Right kidney (tissue), 9 donors: ENCODE measurements at places on chromosomes 11 and 22.

GRCh38 chr11:82930229-82930628, 28.7 kb downstream of the DDIAS start:
- DNase-seq: no peak

GRCh38 chr11:46064221-46064620, 57.0 kb downstream of the PHF21A start:
- no peak for DNase-seq

DNA sequence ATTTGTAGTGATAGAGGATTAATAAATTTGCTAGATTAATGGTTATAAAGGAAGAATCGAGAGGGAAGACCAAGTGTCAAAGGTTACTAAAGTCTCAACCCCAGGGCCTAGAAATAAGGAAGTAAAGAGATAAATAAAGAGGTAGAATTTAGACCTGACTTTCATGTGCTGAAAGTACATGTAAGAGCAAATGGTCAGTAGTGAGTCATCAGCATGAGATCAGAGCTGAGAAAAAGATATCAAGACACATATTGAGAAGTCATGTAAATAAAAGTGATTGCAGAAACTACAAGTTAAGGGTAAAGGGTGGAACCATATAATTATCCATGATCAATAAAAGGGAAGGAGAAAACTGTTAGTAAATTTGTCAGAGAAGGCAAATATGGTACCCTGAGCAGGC, 1.4 kb upstream of the OR8B8 start:
- no peak for DNase-seq

DNA sequence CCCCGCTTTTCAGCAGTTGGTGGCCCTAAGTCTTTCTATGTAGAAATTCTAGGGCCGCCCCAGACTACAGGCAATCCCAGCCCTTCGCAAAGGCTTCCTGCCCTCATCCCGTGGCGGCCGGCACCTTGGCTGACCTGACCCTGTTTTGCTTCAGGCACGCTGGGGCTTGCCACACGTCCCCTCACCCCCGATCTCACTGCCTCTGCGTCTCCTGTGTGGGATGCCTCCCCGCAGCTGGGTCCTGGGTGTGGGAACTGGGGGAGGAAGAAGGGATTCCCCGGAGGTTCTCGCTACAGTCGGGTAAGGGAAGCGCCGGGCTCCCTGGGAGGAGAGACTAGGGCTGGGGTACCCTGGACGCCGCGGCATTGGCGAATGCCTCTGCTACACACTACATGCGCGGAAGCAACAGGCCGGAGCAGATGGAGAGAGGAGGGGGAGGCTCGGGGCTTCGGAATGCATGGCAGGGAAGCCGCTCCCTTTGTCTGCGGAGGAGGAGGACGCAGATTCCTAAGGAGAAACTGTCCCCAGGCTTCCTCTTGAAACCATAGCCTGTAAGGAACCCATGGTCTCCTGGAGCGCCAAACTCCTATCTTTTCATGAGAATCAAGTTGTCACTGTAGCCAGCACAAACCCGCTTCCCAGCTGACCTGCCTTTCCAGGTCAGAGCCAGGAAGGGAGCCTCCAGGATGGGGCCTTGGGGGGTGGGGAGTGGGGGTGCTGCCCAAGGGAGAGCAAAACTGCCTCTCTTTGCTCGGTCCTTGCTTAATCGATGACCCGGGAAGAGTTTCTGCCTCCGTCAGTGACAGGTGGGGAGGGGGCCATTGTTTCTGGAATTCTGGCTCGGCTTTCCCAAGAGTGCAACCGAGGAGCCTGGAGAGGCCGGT, 1.4 kb downstream of the DTX4 start:
- peak; percentile 81 for DNase-seq

GRCh38 chr11:1854132-1854948, 1.5 kb downstream of the LSP1 start:
- no peak for DNase-seq

- no peak for DNase-seq
These were observed 60.1 kb upstream of the CLTCL1 start for GRCh38 chr22:19351604-19352003.

DNA sequence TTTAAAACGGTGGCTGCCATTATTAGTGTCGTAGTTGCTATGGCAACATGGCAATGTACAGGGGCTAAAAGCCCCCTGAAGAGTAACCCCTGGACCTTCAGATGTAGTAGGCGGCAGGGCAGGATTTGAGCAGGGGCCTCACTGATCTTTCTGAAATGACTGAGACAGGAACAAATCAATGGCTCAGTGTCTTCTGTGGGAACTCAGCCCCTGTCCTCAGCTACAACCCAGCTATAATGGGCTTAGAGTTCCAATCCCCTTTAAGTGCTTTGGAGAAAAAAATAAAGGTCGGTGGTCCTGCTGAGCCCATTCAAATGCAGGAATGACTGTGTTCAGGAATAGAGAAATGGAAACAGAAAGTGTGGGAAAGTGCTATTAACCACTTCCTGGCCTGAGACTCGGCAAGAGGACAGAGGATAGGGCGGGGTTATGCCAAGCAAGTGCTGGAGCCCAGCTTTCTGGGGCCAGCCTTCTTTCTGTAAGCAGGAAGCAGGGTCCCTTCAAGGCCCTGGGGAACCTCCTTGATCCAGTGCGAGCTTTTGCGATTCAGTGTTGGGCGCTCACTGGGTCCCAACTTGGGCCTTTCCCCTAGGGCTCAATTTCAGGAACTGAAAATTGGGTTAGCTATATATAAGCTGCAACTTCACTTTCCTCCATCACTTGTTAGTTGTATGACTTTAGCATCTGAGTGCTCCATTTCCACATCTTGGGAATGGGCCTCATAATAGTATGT, 6.1 kb upstream of the CD82 start:
- no peak for DNase-seq

DNA sequence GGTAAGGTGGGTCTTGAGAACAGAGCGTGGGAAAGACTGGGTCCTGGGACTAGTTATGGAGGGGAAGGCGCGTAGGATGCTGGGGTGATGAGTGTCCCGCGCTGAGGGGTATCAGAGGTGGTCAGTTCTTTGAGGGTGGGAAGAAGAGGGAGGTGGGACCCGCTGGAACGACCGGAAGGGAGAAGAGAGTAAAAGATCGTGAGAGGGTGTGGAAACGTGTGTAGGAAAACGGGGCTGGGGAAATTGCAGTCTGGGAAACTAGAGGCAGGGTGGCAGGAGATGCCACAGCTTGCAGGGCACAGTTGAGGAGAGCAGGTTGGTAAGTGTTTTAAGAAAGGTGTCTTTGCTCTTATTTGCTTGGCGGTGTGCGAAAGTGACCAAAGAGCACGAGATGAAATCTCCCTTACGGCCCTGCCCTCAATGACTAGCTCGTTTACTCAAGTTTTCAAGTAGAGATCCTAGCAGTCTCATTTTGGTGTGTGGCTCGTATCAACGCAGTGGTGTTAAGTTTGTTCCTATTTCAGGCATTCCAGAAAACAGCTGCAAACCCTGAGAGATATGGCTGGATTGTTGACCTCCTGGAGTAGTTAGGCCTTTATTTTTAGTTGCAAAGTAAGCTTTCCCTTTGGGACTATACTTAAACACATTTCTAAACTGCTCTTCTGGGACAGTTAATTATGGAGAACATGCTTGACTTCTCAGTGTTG, 615 bp downstream of the STT3A start:
- DNase-seq: no peak

DNA sequence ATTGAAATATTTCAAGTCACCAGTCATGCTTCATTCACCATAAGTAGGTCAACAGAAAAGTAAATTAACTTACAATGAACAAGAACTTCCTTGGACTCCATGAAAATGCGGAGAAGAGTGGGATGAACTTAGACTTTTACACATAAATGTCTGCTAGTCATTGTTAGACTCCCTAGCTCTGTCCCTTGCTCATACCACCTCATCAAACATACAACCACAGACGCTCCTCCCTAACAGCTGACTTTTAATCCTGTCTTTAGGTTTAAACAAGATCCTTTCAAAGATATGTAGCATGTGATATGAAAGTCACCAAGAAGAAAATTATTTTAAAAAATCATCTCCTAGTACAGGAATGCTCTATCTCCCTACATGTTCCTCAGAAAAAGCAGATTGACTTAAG, 248.1 kb downstream of the DLG2 start:
- DNase-seq: no peak

DNA sequence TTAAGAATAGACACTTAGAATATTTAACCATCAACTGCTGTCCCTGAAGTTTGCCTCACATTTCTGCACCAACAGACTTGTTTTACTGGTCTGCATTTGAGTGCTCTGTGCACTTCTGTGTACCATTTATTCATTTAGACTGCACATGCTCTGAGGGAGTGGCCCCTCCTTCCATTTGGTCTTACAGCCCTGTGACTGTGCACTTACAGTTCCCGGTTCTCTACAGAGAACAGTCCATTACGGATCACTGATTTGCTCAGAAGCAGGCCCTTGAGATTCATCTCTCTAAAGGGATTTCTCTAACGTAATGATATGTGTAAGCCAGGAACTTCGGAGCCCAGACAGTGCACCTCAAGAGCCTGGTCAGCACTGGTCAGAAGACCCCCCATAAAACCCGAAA, 247.3 kb upstream of the BLID start:
- DNase-seq: no peak

GRCh38 chr22:31223786-31224191, 11.7 kb downstream of the LIMK2 start:
- DNase-seq: no peak

GRCh38 chr11:20000351-20001134, 159.7 kb downstream of the DBX1 start:
- no peak for DNase-seq

- no peak for DNase-seq
These were observed 17.1 kb downstream of the PCF11 start for GRCh38 chr11:83174008-83174407.

- no peak for DNase-seq
These were observed 117.8 kb downstream of the C11orf91 start for GRCh38 chr11:33582636-33583325.

- no peak for DNase-seq
These were observed 74.8 kb upstream of the SLC22A12 start for GRCh38 chr11:64516226-64516625.

DNA sequence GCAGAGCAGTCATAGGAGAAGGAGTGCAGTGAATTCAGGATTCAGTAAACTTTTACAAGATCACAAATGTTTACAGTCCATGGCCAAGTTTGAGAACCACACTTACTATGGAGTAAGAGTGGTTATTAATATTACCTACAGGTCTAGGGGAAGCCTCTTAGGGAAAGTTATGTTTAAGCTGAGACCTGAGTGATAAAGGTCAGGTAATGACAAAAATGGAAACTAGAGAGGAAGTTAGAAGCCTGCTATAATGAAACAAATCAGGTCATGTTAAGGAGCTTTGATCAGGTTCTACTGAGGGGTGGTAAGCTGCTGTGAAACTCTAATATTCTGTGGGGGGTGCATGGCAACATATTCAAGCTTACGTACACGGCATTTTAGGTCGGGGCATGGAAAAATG, 32.5 kb upstream of the SLC22A9 start:
- DNase-seq: no peak

DNA sequence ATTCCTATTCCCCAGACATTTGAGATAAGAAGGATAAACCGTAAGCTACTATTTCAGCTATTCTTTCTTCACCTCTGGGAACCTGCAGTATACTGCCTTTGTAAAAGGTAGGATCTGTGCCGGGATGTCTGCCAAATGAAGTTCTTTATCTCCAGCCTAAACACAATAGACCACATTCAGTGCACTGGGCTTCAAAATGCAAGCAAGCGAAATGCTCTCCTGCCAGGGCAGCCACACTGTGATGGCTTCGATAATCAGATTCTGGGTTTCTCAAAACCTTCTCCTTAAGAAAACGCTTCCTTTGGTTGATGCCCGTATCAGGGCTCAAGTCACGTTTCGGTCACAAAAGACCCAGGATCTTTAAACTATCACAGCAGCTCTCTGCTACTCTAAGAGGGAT, 299.5 kb upstream of the B3GAT1 start:
- DNase-seq: no peak

GRCh38 chr11:28559492-28559891, 451.3 kb downstream of the METTL15 start:
- DNase-seq: no peak

GRCh38 chr11:118214210-118214914, 10.4 kb downstream of the JAML start:
- no peak for DNase-seq

DNA sequence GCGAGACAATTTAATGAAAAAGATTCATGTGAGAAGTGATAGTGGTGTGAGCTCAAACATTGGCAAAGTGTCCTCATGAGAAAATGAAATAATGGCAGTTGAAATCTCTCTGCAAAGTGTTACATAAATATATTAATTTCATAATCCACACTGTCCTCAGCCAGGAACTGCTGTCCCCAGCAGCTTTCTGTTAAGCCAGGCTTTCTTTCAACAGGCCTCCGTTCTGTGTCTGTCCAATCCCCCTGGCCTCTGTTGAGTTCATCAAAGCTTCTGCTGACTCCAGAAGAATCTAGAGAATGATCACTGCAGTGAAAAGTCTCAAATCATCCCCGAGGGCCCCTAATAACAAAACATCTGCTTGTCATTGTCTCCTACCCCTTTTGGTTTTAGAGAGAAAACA, 10.0 kb upstream of the ASCC2 start:
- no peak for DNase-seq

- DNase-seq: no peak
These were observed 18.6 kb upstream of the CHORDC1 start for GRCh38 chr11:90241414-90241813.

DNA sequence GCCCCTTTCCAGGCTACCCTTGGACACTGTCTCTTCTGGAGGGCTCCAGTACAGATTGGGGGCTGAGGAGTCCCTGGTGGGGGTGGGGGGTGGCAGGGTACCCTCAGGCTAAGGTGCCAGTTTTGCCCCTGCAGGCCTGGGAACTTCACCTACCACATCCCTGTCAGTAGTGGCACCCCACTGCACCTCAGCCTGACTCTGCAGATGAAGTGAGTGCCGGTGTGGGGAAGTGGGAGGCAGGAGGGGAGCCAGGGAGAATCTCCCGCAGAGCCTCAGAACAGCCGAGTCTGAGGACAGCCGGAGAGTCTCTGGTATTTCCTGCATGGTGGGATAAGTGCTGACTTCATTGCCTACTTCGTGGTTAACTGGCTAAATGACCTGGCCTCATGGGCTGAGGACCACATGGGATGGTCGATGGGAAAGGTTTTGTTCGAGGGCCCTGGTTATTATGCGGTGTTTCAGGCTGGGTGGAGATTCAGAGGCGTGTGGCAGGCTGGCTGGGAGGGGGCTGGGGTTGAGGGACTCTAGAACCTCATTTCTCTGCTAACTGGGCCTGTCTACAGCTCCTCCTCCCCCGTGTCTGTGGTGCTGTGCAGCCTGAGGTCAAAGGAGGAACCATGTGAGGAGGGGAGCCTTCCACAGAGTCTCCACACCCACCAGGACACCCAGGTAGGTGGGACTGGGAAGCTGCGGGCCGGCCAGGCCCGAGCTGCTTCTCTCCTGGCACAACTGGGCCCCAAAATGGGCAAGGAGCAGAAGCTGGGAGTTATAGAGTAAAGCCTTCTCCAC, 8.5 kb downstream of the TMEM258 start:
- DNase-seq: no peak

- no peak for DNase-seq
These were observed 1563.7 kb upstream of the TENM4 start for GRCh38 chr11:81004576-81004975.
